ENCODE measurements at places on chromosomes 2 and 18. TPM values are rescaled to one million over a fixed set of nuclear protein-coding genes. Genes with fewer than 3 reads are reported as not detected.

MRPL44 gene
- 36.6 TPM for total RNA-seq

STAT4 gene
- 1.4 TPM for total RNA-seq

BCL2L11 gene
- 9.0 TPM for total RNA-seq

LINC00305 gene
- total RNA-seq, result not detected

SLC20A1 gene
- total RNA-seq, result 39.5 TPM

TYMS gene
- total RNA-seq, result 15.0 TPM

FOXI3 gene
- total RNA-seq, result not detected

WDR7 gene
- 18.7 TPM for total RNA-seq

FAM228A gene
- 0.10 TPM for total RNA-seq

PRKD3 gene
- 82.2 TPM for total RNA-seq

NR4A2 gene
- under 0.01 TPM for total RNA-seq

NCOA1 gene
- total RNA-seq, result 16.7 TPM

CERKL gene
- not detected for total RNA-seq

TNFAIP6 gene
- not detected for total RNA-seq

MAP4K4 gene
- 330 TPM for total RNA-seq

RGPD4 gene
- not detected for total RNA-seq

PARD3B gene
- 18.1 TPM for total RNA-seq

CDCA7 gene
- 8.5 TPM for total RNA-seq

HOXD13 gene
- not detected for total RNA-seq

CHRNA1 gene
- 6.2 TPM for total RNA-seq

CRYGD gene
- total RNA-seq, result not detected

SERPINB11 gene
- total RNA-seq, result not detected

CFC1 gene
- total RNA-seq, result not detected

RNF149 gene
- 83.2 TPM for total RNA-seq

HOXD3 gene
- total RNA-seq, result 18.0 TPM

CCDC178 gene
- 1.8 TPM for total RNA-seq

GAD1 gene
- not detected for total RNA-seq

CRIM1 gene
- total RNA-seq, result 1,217 TPM

MTCL1 gene
- total RNA-seq, result 22.2 TPM

RTP5 gene
- not detected for total RNA-seq

RPIA gene
- total RNA-seq, result 20.8 TPM
